Endothelial cell (in vitro differentiated cells): ENCODE measurements at places on chromosomes 12 and 14. TPM values are rescaled to one million over a fixed set of nuclear protein-coding genes. Genes with fewer than 3 reads are reported as not detected.

CCNK gene
- total RNA-seq: 79.8 TPM

NUMB gene
- 218 TPM for total RNA-seq

PTPRO gene
- total RNA-seq: 0.74 TPM

PAH gene
- total RNA-seq: not detected

TSHR gene
- total RNA-seq: not detected

- no peaks in the 10 kb centered on the region for H3K27me3 ChIP-seq
- peak; percentile 6 for DNase-seq
- no peak overlapping the region for H3K4me3 ChIP-seq
- no peak overlapping the region for H3K27ac ChIP-seq
- peaks cover 12% of the 10 kb centered on the region for H3K4me1 ChIP-seq
These were observed 496.4 kb downstream of the PCNX1 start for GRCh38 chr14:71403656-71404055.

- H3K4me1 ChIP-seq: peaks cover 27% of the 10 kb centered on the region
- H3K27ac ChIP-seq: peak within 1 kb of the TSS; percentile 84
- H3K4me3 ChIP-seq: peak within 1 kb of the TSS; percentile 96
- H3K36me3 ChIP-seq: peaks cover 34% of the 10 kb centered on the region
- H3K27me3 ChIP-seq: peaks cover 17% of the 10 kb centered on the region
These were observed at the start of gene PSME2 for GRCh38 chr14:24146453-24146977. PSME2 (minus strand) TSS chr14:24146610; CDS start chr14:24146581, 29 bp downstream.

DNA sequence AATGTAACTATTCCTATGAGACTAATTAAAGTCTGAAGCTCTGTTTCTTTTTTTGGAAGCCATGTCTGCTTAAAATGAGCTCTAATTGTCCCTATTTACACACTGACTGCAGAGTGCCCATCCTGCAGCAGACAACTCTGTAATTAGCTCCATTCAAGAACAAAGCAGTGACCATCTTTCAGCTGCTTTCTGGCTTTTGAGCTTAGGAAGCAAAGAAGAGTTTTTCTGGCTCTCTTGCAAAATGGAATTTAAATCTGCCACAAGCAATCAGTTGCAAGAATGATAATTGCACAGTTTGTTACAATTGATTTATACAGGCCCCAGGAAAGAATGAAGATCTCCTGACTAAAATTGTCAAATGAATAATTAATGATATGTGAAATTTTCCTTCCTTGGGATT lies 83.4 kb downstream of the GAS2L3 start:
- H3K27me3 ChIP-seq: peaks cover 3% of the 10 kb centered on the region
- H3K36me3 ChIP-seq: no peaks in the 10 kb centered on the region
- H3K4me1 ChIP-seq: peaks cover 2% of the 10 kb centered on the region

- peak overlapping the region; percentile 10 for H3K4me3 ChIP-seq
- H3K36me3 ChIP-seq: peaks cover 4% of the 10 kb centered on the region
- peak overlapping the region; percentile 85 for H3K27ac ChIP-seq
- peak; percentile 54 for DNase-seq
- peaks cover 10% of the 10 kb centered on the region for H3K27me3 ChIP-seq
These were observed 18.1 kb downstream of the ZBTB39 start for GRCh38 chr12:56988207-56988739.

DNA sequence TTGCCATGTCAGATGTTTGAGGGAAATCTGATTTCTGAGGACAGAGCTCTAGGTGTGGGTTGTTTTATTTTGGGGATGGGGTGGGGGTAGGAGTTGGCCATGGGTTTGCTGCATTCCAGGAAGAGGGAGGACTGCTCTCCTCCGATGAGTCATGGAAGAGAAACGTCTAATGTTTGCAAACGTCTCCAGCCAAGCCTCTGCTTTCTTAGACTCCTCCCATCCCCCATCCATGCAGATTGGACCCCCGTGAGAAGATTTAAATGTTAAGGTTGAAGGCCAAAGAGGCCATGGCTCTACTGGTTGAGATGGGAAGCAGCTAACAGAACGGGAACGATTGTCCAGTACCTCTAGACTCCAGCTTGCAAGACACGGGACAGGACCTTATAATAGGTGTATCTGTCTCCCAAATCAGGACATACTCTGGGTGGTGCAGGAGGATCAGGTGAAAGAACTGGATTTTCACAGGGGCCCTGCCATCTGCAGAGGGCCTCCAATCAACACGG lies 11.4 kb upstream of the ATP2A2 start:
- H3K27ac ChIP-seq: no peak overlapping the region
- H3K4me3 ChIP-seq: no peak overlapping the region
- no peaks in the 10 kb centered on the region for H3K36me3 ChIP-seq
- DNase-seq: no peak
- peaks cover 3% of the 10 kb centered on the region for H3K27me3 ChIP-seq
- H3K4me1 ChIP-seq: peaks cover 7% of the 10 kb centered on the region

GRCh38 chr12:120693848-120694247 lies 6.9 kb downstream of the MLEC start:
- H3K4me3 ChIP-seq: peak overlapping the region; percentile 70
- peaks cover 93% of the 10 kb centered on the region for H3K4me1 ChIP-seq
- H3K27me3 ChIP-seq: no peaks in the 10 kb centered on the region
- H3K27ac ChIP-seq: peak overlapping the region; percentile 77
- H3K36me3 ChIP-seq: peaks cover 39% of the 10 kb centered on the region

DNA sequence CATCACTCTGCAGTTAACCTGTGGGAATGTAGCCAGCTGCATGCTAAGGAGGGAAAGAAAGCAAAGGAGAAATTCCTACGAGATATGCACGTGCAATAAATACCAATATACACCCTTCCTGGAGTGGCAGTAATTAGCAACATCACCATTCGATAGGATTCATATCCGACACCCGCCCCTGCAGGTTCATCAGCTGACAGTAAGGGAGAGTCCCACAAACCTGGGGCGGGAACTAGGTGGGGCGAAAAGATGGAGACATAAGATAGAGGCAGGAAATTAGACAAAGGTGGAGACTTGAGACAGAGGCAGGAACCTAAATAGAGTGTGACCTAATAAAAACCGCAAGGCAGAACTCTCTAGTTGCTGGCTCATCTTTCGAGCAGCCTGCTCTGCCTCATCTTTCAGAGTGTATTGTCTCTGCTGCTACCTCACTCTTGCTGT lies 51.6 kb downstream of the PLEKHG3 start:
- H3K36me3 ChIP-seq: no peaks in the 10 kb centered on the region
- DNase-seq: no peak
- peaks cover 7% of the 10 kb centered on the region for H3K27me3 ChIP-seq
- H3K27ac ChIP-seq: no peak overlapping the region
- no peak overlapping the region for H3K4me3 ChIP-seq

- H3K27me3 ChIP-seq: peaks cover 1% of the 10 kb centered on the region
- H3K4me3 ChIP-seq: no peak overlapping the region
- H3K36me3 ChIP-seq: no peaks in the 10 kb centered on the region
- no peak overlapping the region for H3K27ac ChIP-seq
- DNase-seq: no peak
- no peaks in the 10 kb centered on the region for H3K4me1 ChIP-seq
These were observed 4.4 kb downstream of the C12orf54 start for GRCh38 chr12:48486679-48487078.

DNA sequence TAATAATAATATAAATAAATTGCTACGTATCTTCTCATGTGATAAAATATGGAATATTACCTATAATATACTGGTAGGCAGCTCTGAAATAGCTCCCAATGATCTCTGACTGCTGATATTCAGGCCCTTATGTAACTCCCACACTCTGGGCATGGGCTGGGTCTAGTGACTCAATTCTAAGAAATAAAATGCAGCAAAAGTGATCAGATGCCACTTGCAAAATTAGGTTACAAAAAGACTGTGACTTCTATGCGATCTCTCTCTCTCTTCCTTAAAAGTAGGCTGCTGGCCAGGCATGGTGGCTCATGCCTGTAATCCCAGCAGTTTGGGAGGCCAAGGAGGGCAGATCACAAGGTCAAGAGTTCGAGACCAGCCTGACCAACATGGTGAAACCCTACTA lies 10.3 kb upstream of the CACNB3 start:
- H3K4me3 ChIP-seq: no peak overlapping the region
- no peaks in the 10 kb centered on the region for H3K36me3 ChIP-seq

DNA sequence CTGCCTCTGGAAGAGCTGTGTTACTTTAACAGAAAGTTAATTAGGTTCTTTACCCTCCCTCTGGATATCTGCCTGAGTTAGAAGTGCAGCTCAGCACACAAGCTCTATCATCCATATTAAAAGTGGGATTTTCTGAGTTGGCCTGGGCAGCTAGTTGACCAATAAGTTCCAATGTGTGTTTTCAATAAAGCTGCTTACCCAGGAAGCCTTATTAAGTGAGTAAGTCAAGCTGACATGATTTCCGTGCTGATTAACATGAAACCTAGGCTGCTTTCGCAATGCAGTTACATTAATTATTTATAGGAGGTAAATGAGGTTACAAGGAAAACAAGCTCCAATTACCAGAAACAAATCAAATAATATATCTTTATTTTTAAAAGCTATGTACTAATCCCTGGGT lies 4.8 kb downstream of the NEUROD4 start:
- H3K36me3 ChIP-seq: no peaks in the 10 kb centered on the region
- H3K27me3 ChIP-seq: peaks cover 1% of the 10 kb centered on the region
- H3K4me3 ChIP-seq: no peak overlapping the region
- no peak for DNase-seq
- no peak overlapping the region for H3K27ac ChIP-seq

DNA sequence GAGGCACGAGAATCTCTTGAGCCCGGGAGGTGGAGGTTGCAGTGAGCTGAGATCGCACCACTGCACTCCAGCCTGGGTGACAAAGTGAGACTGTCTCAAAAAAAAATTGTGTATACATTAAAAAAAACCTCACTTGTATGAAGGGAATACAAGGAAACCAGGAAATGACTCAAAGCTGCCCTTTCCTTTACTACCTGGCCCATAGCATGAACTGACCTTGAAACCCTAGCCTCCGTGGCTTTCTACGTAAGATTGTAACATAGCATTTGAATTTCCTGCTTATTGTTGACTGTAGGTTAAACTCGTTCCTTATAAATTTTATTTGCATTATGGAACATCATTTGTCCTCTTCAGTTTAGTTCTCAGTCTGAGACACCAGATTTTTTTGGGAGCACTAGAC lies 9.1 kb upstream of the DDX47 start:
- H3K27ac ChIP-seq: no peak overlapping the region
- no peaks in the 10 kb centered on the region for H3K36me3 ChIP-seq
- no peak for DNase-seq
- peaks cover 18% of the 10 kb centered on the region for H3K4me1 ChIP-seq
- peaks cover 2% of the 10 kb centered on the region for H3K27me3 ChIP-seq

- no peak for DNase-seq
- H3K36me3 ChIP-seq: peaks cover 4% of the 10 kb centered on the region
- H3K27me3 ChIP-seq: peaks cover 16% of the 10 kb centered on the region
- peak overlapping the region; percentile 15 for H3K27ac ChIP-seq
These were observed 8.8 kb downstream of the VPS37B start for GRCh38 chr12:122886851-122887818.

DNA sequence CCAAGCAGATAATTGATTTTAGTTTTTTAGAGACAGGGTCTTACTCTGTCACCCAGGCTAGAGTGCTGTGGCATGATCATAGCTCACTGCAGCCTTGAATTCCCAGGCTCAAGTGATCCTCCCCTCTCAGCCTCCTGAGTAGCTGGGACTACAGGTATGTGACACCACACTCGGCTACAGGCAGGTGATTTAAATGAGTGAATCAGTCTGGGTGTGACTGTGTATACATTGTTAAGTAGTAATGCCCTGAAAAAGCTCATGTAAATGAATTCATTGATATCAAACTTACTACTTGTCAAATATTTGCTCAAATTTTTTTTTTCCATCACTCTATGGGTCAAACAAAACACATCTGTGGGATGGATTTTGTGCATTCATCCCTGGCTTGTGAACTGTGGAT lies 6.3 kb upstream of the USP44 start:
- no peaks in the 10 kb centered on the region for H3K27me3 ChIP-seq
- no peaks in the 10 kb centered on the region for H3K4me1 ChIP-seq
- H3K27ac ChIP-seq: no peak overlapping the region
- DNase-seq: no peak

DNA sequence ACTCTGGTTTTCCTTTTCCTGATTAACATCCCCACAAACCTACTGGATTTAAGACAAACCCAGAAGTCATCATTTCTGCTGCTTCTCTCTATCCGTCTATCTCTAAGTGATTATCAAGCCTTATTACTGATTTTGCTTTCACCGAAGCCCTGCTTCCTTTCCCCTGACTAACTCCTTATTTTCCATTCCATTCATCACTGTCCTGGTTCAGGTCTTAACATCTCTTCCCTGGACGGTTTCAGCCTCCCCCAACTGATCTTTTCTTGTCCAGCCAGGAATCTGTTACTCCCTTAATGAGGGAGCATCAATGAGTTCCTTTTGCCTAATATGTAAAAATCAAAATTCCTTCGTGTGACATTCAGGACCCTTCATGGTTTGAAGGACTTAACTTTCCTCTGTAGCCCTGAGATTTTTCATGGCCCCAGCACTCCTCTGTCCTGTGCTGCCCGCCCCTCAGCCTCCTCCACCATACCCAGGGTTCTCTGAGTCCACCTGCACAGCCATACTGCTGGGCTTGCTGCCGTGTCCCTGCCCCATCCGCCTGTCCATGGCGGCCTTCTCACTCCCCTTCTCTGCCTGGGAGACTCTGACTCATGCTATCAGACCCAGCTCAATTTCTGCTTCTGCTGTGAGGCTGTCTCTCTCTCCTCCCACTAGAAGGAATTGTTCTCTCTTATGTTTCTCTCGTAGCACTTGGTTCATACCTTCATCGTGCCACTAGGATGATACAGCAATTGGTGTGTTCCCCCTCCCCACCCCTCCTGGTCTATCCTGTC lies 167.8 kb upstream of the HIF1A start:
- H3K27ac ChIP-seq: peak overlapping the region; percentile 49
- H3K36me3 ChIP-seq: peaks cover 21% of the 10 kb centered on the region
- peaks cover 37% of the 10 kb centered on the region for H3K4me1 ChIP-seq
- DNase-seq: no peak
- peak overlapping the region; percentile 5 for H3K4me3 ChIP-seq

GRCh38 chr12:124169577-124170284 lies 125.2 kb upstream of the RFLNA start:
- H3K27me3 ChIP-seq: peaks cover 4% of the 10 kb centered on the region
- H3K4me3 ChIP-seq: no peak overlapping the region
- DNase-seq: no peak
- H3K36me3 ChIP-seq: peaks cover 21% of the 10 kb centered on the region
- no peaks in the 10 kb centered on the region for H3K4me1 ChIP-seq
- H3K27ac ChIP-seq: no peak overlapping the region

GRCh38 chr12:64739778-64740177 lies 19.4 kb downstream of the GNS start:
- H3K36me3 ChIP-seq: peaks cover 27% of the 10 kb centered on the region
- DNase-seq: no peak
- H3K27me3 ChIP-seq: no peaks in the 10 kb centered on the region
- H3K4me3 ChIP-seq: no peak overlapping the region

- peaks cover 3% of the 10 kb centered on the region for H3K27me3 ChIP-seq
- DNase-seq: no peak
These were observed 57.8 kb downstream of the GTF2A1 start for GRCh38 chr14:81162941-81163340.

GRCh38 chr14:72847721-72848120 lies 46.2 kb downstream of the DPF3 start:
- no peak for DNase-seq
- no peaks in the 10 kb centered on the region for H3K36me3 ChIP-seq
- no peak overlapping the region for H3K27ac ChIP-seq
- H3K27me3 ChIP-seq: no peaks in the 10 kb centered on the region
